ENCODE measurements at places on chromosomes 11 and 22. TPM values are rescaled to one million over a fixed set of nuclear protein-coding genes. Genes with fewer than 3 reads are reported as not detected.

Gene PRR33
- total RNA-seq = not detected

Gene OVOL1
- total RNA-seq = not detected

Gene MMP7
- total RNA-seq = not detected

Gene DEUP1
- not detected for total RNA-seq

Gene TRIM29
- 1.1 TPM for total RNA-seq

Gene TIMP3
- 75.3 TPM for total RNA-seq

Gene PHLDA2
- 13.3 TPM for total RNA-seq

Gene SESN3
- 19.5 TPM for total RNA-seq

Gene MUC5AC
- total RNA-seq = not detected

Gene SNX32
- total RNA-seq = 1.2 TPM

Gene LRRC55
- not detected for total RNA-seq

Gene JAML
- total RNA-seq = not detected

Gene CNIH2
- not detected for total RNA-seq

Gene KRTAP5-1
- total RNA-seq = not detected

Gene SERPIND1
- total RNA-seq = under 0.01 TPM

Gene GGT1
- 0.39 TPM for total RNA-seq

Gene DDTL
- 3.7 TPM for total RNA-seq

Gene FAM180B
- not detected for total RNA-seq

Gene CCDC87
- 0.37 TPM for total RNA-seq

Gene TANGO2
- 28.7 TPM for total RNA-seq

Gene RGL4
- total RNA-seq = not detected

Gene FOXRED2
- total RNA-seq = 11.0 TPM

Gene GPR83
- under 0.01 TPM for total RNA-seq

Gene SLC22A6
- total RNA-seq = not detected

Gene CASP5
- total RNA-seq = not detected

Gene CADM1
- total RNA-seq = 0.37 TPM

Gene HTATIP2
- total RNA-seq = 37.8 TPM

Gene EHF
- total RNA-seq = not detected

Gene SHISA8
- not detected for total RNA-seq

Gene AAMDC
- 6.8 TPM for total RNA-seq

Gene PNPLA3
- total RNA-seq = 10.6 TPM

Gene SAA2
- not detected for total RNA-seq

Gene TRIM49
- total RNA-seq = not detected

Gene ZMAT5
- total RNA-seq = 20.6 TPM

Gene TEX54
- not detected for total RNA-seq

Gene PHLDB1
- total RNA-seq = 163 TPM

Gene SART1
- 34.2 TPM for total RNA-seq

Gene HEPN1
- not detected for total RNA-seq

Gene OR4D6
- total RNA-seq = not detected

Gene FZD4
- total RNA-seq = 7.0 TPM

Gene SYT12
- total RNA-seq = under 0.01 TPM

Gene SCUBE2
- 0.20 TPM for total RNA-seq

Gene GRM5
- total RNA-seq = under 0.01 TPM

Gene ACTN3
- total RNA-seq = under 0.01 TPM

Data from subcutaneous preadipocyte (primary cell).